ENCODE measurements at places on chromosomes 3 and 15.

DNA sequence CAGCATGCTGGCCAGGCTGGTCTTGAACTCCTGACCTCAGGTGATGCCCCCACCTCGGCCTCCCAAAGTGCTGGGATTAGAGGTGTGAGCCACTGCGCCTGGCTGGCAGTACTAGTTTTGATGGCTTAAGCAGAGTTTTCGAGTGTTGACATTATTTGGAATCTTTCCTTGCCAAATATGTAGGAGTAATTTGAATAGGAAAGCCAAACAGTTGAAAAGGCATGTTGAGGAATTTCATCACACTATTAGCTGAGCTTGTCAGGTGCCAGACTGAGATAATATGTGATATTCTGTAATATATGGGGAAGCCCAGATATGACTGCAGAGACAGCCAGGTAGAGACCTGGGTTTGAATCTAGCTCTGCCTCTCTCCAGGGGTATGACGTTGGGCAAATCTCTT is 109.3 kb downstream of the SV2B start:
- no peak for DNase-seq

DNA sequence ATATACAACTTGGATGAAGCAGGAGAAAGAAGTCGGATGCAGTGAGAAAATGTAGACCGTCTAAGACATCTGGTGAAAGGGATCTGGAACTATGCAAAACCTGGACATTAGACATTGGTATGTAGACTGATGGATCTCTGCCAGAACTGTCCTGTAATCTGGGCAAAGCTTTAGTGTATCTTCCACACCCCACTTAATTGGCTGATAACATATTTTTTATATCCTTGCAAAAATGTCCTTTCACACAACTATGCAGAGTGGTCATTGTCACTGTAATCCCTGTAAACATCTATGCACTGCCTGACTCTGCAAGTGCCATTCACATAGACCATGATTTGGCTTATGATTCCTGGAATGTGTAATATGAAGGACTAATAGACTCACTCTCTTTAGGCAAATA is 163.1 kb downstream of the TUSC7 start:
- DNase-seq: no peak

DNA sequence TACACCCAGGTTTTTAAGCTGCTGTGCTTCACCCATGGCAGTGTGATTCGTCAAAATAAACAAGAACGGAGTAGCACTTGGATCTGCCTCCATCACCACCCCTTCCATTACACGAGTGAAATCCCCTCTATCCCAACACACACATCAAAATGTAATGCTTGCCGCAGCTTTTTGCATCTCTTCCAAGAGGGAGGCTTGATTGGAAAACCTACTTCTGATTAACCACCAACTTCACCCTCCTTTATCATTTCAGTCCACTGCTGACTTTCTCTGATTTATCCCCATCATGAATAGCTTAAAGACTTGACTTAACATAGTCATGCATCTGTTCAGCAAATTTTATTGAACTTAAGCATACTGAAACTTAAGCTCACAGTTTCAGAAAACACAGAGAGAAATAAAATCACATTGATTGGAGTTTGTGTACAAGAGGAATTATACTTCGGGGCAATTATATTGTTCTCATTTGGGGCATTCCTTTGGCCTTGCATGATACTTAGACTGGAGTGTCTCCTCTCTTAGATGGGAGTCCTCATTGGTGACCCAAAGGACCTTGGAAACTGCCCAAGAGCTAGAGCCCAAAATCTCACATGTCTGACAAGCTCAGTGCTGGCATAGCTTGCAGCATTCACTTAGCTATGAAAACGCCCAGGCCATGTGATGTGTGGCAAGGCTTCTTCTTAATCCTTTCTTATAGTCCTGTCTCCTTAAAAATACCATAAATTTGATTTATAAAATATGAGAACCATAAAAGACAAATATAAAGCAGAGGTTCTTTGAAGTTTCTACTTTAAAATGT is 124.3 kb upstream of the UMPS start:
- no peak for DNase-seq

DNA sequence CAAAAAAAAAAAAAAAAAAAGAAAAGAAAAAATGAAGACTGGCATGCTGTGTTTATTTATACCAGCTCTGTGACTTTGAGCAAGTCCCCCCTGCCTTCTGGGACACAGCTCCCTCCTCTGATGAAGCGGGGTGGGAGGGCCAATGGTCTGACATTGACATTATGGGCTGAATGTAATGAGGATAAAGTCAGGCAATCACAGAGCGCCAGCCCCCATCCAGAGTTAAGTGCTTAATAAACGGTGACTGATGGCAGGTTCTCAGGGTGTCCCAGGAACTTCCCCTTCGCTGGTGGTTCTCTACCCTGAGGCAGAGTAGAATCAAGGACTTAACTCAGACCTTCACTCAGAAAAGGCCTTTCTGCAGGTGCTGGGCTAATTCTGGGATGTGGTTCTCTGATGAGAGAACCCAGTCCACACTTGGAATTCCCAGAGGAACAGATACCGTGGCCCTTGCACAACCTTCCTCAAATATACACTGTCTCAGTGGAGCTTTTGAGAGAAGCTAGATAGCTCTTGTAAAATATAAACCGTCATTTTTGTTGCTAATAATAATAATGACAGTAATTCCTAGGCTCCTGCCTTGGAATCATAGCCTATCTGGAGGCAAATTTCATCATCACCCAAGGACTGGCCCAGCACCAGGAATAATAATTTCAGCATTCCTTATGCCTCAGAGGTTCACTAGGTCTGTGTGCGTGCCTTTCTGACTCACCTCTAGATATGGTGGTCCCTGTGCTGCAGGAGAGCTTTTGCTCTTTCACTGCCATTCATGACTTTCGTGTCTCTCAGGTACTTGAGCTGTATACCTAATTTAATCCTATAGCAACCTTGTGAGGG is 115.8 kb downstream of the RPLP1 start:
- DNase-seq: no peak

DNA sequence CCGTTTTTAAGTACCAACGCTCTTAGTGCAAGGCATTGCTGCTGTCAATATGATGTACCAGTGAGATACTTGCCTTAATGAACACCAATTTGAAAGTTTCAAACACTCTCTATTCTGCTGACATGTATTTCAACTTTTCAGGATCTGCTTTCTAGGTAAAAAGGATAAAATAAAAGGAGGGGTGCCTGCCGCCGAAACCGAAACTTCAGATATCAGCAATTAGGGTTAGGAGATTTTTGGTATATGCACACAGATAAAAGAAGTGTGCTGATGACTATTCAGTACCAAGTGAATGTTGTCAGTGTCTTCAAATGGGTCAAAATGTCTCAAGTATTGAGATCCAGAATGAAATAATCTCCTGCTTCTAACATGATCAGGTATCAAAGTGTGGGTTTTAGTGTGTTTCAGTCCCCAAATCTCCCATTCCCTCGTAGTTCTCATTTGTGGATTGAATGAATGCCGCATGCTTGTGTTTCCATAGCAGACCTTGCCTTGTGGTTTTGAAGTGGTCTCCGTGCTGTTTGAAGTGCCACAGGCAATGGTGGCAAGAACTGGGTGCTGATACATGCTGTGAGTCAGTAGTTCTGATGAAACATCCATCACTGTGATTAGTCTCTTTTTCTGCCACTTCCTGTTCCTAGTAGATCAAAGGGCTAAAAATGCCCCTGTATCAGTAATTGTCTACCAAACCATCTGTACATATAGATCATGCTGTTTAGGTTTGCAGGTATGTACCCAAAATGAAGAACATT is 22.5 kb downstream of the CHST14 start:
- DNase-seq: no peak

GRCh38 chr3:125072301-125072700 is 16.5 kb upstream of the HEG1 start:
- DNase-seq: no peak

DNA sequence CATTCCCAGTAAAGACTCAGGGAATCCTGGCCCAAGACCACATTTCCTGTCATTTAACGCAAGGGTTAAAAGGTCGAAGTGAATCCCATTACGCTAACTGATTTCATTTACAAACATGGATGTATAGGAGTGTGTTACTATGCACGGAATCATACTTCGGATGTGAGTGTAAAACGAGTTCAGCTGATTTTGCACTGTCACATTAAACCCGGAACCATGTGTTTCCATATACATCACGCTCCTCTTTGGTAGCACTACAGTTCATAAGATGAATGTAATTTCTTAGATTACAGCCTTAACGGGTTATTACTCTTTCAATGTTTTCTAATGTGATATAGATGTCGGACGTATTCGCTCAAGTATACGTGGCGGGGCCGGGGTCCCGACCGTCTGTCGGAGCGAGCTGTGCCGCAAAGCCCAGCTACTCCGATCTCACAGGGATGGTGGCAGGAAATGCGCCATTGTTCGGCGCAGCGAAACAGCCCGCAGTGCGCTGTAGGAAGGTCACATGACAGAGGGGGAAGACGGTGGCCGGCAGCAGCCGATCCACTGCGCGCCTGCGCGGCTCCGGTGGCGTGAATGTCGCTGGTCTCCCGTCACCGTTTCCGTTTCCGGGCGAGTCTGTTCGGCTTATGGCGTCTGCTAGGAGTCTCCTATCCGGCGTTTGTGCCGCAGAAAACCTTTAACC is 97.3 kb downstream of the NPAP1 start:
- DNase-seq: peak; percentile 7

- no peak for DNase-seq
Measured at GRCh38 chr3:36097209-36097608, 283.1 kb upstream of the STAC start.

DNA sequence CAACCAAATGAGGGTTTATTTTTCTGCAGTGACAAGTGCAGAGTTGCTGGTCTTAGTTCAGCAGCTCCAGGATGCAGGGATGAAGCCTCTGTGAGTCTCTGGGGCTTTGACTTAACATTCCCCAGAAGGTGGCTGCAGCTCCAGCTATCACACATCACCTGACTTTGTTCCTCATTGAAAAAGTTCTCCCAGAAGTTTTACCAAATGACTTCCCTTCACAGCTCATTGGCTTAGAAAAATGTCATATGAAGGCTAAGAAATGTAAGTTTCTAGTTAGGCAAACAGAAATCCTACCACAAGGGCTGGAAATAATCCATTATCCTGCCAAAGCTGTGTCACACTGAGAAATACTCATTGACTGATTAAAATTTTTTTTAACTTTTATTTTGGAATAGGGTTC is 184.9 kb downstream of the MINAR1 start:
- no peak for DNase-seq

DNA sequence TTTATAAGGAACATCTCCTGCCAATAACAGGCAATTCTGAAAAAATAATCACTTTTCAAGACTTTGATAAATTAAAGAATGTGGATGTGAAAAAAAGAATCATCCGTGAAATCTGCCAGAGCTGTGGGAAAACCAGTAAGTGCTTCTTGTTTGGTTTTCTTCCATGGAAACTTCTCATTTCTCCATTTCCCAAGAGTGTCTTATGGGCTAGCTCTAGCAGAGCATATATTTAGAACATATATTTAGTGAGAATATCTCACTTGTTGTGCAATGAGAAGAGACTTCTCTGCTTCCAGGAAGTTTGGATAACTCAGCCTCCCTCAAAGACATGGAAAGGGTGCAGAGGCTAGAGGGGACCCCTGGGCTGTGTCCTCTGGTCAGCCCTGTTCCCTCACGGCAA is 49.9 kb downstream of the COL6A5 start:
- no peak for DNase-seq

GRCh38 chr3:165641569-165642310 is 195.5 kb downstream of the BCHE start:
- no peak for DNase-seq

DNA sequence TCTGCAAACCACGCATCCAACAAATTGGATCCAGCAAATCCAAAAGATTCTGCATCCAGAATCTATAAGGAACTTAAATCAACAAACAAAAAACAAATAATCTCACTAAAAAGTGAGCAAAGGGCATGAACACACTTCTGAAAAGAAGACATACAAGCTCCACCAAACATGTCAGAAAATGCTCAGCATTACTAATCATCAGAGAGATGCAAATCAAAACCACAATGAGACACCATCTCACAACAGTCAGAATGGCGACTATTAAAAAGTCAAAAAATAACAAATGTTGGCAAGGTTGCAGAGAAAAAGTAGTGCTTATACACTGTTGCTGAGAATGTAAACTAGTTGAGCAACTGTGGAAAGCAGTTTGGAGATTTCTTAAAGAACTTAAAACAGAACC is 21.6 kb upstream of the SLC25A36 start:
- DNase-seq: no peak

DNA sequence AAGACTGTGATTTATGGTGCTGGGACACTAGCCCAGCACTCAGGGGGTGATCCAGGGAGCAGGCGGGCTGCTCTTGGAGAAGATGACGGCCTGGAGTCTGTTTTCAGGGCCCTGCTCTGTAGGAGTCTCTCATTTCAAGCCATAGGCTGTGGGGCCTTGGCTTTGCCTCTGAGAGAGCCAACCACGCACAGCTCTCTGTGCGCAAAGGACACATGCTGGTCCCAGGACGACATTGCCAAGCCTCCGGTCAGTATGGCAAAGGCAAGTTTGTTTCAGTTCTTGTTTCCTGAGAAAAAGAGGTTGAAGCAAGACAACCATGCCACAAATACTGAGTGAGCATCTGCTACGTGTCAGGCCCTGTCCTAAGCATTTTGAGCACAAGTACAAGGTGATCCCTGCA is 197.1 kb downstream of the EPHB1 start:
- no peak for DNase-seq

DNA sequence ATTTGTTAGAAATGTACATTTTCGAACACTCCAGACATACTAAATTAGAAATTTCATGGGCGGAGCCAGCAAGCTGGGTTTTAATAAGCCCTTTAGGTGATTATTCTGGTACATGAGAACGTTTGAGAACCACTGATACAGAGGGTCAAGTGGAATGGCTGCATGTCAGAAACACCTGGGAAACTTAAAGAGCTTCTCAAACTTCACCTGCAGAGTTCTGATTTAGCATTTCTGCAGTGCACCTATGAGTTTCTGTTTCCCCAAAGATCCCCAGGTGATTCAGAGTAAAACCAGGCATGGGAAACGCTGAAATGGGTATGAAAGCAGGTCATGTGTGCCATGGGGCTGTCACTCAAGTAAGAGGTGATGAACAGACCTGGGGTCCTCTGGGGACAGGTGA is 68.1 kb downstream of the TMEM266 start:
- no peak for DNase-seq

Measured in GM04504 (cell line).